GDM1 (cell line): ENCODE measurements at places on chromosomes 4 and X.

DNA sequence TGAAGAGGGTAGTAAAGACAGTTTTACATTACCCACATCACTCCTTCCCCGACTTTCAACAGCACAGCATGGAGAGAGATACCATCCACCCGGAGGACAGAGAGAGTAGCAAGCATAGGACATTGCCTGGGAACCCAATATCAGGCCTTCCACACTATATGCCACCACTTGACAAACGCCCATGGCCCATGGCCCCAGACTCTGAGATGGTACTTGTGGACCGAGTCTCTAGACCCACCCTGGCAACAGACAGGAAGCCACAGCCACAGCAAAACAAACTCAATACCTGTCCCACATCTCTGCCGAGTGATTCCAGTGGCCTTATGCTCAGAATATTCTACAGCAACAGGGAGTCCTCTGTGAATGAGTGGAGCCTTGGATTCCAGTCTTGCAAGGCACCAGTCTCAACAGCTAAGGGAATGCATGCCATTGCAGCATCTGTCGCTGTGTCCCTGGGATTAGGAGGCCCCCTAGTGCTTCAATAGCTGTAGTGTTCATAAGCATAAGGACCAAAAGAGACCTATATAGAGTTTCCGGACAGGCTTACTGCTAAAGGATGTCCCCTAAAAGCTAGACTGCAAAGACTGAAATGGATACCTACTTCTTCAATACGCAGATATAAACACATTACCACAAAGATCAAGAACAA is 14.7 kb upstream of the CT55 start:
- DNase-seq: peak; percentile 18

DNA sequence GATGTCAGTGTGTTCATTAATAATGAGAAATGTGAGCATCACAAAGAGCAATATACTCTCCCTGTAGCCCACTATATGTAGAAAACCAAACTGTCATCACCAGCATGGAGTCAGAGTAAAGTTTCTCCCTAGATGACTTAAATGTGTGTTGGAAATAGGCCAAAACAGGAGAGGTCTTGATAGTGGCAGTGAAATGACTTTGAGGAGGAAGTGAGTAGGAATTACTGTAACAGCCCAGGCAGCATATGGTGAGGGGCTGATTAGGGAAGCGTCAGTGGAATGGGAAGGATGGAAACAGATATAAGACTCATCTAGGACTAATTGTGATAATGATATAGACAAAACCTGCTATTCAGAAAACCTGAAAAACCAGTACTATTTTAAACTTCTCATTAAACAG is 83.9 kb downstream of the ATXN3L start:
- peak; percentile 44 for DNase-seq

DNA sequence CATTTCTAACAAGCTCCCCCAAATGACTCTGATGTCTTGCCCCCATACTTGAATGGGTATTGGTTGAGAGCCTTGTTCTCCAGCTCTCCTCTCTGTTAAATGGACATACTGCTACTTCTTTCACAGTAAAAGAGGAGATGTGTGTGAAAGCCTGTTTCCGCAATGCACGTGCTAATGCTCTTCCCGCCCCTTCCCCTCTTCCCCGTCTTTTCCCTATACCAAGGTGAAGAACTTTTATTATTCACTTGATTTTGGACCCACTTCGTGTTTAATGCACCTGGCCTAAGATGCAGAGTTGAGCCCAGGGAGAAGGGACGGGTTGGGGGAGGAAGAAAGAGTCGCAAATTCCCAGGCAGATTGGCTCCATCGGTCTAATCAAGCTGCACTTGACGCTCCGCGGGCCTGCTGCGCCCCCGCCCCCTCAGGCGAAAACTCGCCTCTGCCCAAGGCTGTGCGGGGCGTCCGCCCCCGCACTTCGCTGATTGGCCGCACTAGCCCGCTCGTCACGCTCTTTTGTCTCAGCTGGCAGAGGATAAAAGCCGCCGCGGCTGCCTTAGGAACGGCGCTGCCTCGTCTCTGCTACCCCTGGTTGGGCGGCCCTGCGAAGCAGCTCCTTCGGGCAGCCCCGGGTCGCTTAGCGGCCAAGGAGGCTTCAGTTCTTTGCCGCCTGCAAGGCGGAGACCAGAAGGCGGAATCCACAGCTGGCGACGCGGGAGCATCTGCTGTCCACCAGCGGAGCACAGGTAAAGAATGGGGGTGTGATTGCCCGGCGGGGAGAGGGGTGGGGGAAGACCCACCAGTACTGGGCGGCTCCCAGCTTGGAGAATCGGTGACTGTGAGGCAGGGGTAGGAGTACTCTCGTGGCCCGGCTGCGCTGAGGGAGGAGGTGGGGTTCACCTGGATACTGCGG is at the start of gene ZCCHC12:
ZCCHC12 (plus strand) TSS at position 562 of the 910 bp plus-strand sequence. CDS start 1,421 bp downstream, outside the sequence.
- peak; percentile 28 for DNase-seq

GRCh38 chr4:74675673-74676279 is 118.5 kb downstream of the BTC start:
- DNase-seq: peak; percentile 8

DNA sequence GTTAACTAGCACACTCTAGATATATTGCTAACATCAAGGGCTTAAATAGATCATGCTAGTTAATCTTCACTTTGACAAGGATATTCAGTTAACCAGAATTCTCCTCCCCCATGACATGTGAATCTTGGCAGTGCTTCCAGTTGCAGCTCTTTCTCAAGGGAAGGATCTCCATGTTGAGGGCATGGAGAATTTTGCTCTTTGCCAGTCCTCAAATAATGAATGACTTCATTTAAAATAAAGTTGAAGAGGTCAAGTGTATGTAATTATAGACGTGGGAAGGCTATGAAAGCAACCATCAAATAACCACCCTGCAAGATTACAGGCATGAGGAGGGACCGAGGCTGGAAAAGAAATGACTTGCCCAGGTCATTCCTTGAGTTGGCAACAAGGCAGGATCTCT is 87.3 kb upstream of the CPEB2 start:
- no peak for DNase-seq

DNA sequence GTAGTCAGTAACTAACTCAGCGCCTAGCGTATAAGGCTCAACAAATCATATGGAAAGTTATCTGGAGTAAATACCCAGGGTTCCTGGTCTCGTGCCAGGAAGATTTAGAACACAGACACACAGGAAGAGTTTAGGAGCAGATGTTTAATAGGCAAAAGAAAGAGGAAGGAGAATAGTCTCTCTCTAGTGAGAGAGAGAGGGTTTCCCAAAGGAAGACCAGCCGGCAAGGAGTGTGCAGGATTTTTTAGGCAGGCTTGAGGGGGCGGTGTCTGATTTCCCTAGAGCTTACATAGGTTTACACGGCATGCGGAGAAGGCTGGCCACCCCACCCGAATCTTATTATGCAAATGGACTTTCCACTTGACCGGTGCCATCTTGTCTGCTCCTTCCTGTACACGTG is 284.0 kb upstream of the FRG1 start:
- no peak for DNase-seq

DNA sequence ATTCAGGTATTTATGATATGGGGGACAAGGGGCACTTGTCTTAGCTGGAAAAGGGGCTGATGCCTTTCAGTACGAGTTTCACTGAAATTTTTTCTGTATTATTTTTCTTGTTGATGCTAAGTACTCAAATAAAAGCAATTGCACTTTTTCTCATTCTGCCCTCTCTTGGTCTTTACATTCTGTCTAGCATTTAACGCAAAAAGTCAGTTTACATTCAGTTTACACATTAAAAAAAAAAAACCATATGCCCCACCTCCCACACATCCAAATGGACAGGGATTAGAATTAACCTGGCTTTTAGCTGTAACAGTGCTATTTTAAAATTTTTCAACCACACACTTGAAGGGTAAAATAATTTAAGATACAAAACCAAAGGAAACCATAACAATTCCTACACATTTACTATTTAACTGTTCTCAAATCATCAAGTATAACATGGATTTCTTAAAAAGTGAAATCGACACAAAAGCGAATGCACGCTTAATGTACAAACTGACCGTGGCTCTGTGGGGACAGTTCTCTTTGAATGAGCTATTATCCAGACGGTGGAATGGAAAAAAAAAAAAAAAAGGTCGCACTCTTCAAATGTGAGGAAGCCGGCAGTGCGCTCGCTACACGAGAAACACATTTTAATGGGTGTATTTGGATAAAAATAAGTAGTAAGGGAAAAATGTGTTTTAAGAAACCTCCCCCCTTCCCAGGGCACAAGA is 1.4 kb downstream of the AMMECR1 start:
- DNase-seq: no peak

DNA sequence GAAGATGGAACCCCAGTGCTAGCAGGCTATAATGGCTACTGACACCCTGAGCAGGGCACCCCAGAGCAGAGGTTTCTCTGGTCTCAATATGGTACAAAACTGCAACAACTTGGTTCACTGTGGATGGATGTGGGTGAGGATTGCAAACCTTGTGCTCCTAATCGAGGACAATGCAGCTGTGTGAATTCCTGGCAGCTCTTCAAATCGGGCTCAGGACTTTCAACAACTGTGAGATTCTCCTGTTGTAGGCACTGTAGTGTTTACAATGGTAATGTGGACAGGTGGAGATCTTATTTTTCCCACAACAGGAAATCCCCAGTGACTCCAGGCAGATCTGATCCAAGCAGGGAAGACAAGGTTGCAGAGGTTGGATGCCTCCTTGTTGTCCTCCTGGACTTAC is 101.5 kb downstream of the RCHY1 start:
- no peak for DNase-seq

DNA sequence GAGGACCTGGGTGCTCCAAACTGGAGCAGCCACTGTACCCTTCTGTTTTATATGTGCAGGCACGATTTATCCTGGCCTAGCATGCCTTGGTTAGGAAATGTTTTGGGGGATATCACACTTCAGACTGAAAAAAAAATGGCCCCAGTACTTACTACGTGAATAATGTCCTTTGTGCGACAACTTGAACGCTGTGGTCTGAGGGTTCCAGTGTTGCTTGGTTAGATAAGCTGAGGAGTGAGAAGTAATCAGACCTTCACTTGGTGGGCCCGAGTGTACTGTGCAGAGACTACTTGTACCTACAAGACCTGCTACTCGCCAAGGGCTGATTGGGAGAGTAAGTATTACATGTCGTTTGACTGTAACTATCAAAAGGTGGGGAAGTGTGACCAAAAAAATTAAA is 678 bp downstream of the DNAAF6 start:
- no peak for DNase-seq

DNA sequence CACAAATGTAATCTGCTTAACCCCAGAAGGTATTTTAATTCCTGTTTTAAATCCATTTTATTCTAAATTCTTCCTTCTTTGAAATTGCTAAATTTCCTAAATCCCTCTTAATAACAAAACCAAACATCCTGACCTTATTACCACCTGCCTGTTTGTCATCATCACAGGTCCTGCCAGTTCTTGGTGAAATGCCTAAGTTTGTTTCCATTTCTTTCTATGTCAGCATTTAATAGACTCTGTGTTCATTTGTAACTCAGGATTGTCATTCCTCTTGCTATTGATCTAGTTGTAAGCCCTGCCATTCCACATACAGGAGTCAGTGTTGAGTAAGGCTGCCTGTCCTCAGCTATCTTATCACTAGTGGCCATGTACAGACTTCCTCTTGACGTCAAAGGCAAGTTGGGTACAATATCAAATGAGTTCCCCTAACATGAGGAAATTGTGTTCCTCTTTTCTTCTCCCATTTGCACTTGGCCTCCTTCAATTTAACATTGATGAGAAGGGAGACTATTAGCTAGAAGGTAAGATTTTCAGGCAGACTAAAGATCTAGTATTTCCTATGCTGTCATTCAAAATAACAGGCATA is 440.1 kb downstream of the AFF2 start:
- no peak for DNase-seq

GRCh38 chr4:20624793-20625374 is 75.4 kb upstream of the PACRGL start:
- DNase-seq: no peak

DNA sequence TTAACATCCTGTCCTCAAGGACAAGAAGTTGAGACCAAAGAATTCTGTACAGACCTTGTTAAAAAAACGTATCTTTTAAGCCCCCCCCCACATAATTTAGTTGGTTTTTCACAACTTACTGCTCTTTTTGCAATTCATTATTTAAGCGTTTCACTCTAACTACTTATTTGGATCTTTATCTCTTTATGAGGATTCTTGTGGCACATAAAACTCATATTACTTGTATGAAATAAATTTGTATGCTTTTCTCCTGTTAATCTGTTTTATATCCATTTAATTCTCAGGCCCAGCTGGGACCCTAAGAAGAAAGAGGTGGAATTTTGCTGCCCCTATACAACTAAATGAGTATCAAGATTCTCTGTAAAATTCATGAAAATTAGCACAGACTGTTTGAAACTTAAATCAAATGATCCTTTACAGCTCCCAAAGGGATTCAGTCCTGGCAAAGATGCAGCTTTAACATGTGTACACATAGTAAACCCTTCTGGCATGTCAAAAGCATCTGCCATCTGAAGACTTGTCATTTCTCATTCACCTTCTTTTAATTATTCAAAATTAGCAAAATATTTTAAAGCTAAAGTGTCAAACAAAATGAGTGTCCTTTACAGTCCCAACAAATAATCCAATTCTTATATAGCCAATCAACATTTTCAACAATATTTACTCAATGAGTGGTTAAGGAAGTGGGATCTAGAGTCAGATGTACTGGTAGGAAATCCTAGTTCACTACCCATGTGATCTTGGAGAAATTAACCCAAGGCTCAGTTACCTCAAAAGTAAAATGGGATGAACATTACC is 17.7 kb downstream of the ARAP2 start:
- DNase-seq: no peak

GRCh38 chr4:11548597-11549082 is 119.9 kb upstream of the HS3ST1 start:
- no peak for DNase-seq

- no peak for DNase-seq
Observed at GRCh38 chrX:2638279-2638678, 52.8 kb upstream of the CD99 start.

- no peak for DNase-seq
Observed at GRCh38 chrX:133668225-133668931, 253.1 kb upstream of the GPC4 start.

DNA sequence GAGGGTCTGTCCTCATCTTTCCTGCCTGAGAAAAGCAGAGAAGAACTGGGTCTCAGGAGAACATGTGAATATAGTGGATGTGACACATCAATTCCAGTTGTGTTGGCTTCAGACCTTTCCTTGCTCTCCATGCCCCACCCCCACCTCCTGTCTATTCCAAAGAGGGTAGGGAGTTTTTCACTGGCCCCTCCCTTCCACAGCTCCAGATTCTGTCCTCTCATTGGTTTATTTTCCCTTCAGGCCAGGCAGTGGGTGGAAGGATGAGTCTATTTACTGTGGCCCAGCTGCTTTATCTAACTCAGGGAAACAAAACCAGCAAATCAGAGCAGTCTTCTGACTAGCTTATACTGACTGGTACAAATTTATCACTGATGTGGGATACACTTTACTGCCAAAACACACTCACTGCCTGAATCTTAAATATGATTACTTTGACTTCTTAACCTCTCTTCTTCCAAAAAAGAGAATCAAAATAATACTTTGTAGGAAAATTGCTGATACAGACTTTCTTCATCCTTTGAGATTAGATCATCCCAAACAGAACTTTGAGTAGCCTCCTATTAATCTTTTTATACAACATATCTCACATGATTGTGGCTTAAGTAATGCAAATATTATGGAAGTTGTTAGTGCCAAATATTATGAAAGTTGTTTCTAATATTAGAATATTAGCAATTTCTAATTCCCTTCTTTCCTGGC is 221.2 kb downstream of the MID1 start:
- no peak for DNase-seq
